ENCODE measurements at places on chromosomes 2 and 18. TPM values are rescaled to one million over a fixed set of nuclear protein-coding genes. Genes with fewer than 3 reads are reported as not detected.

The VWC2L gene
- total RNA-seq, result not detected

DNA sequence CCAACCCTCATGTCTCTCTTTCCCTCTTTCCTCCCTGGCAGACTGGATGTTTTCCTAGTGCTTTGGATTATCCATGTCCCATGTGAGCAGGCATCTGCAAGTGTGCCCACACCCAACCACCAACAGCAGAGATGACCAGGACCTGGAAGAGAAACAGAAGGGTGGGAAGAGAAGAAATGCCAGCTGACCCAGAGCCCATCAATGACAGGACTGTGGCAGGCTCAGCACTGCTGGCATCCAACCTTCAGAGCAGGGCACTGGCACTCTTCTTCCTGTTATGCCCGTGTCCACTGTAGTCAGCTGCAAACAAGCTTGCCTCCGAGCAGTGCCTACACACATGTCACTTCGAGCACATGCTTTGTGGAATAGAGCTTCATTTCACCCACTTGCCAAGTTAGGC, 121.1 kb downstream of the TANC1 start:
- DNase-seq, result no peak

The C2orf72 gene
- 0.33 TPM for total RNA-seq

The SLC5A7 gene
- not detected for total RNA-seq

The QPCT gene
- total RNA-seq, result 3.9 TPM

The RALBP1 gene
- total RNA-seq, result 72.3 TPM

The MZT2A gene
- 88.4 TPM for total RNA-seq

The BCL2 gene
- total RNA-seq, result 3.6 TPM

- no peak for DNase-seq
Measured at GRCh38 chr2:96113951-96114350, 2.4 kb downstream of the ADRA2B start.

The DLX1 gene
- not detected for total RNA-seq

GRCh38 chr2:160200921-160201320, 849 bp upstream of the ITGB6 start:
- DNase-seq, result no peak

The FAM237A gene
- total RNA-seq, result not detected

GRCh38 chr2:208711598-208711997, 305.0 kb downstream of the PTH2R start:
- DNase-seq, result no peak

GRCh38 chr2:187962538-187962937, 329.1 kb upstream of the GULP1 start:
- DNase-seq, result no peak

The ITPRID2 gene
- 117 TPM for total RNA-seq

DNA sequence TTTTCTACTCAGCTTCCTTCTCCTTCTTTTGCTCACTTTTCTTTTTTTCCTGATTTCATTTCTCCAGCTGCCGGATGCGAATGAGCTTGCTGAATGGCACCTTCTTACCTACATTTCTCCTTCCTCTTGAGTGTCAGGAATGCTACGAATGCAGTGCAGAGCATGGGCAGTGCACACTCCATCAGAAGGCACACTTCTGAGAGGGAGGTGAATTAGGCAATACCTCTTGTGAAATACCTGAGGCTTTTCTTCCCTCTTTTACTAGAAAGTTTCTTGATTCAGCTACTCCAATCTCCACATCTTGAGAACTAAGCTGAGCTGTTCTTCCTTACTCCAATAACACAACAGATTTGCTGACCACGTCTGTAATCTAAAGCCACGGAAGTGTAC, 51.1 kb downstream of the PLEKHM3 start:
- no peak for DNase-seq

- peak; percentile 91 for DNase-seq
Measured at GRCh38 chr18:9323750-9324445, 10.7 kb upstream of the TWSG1 start.

DNA sequence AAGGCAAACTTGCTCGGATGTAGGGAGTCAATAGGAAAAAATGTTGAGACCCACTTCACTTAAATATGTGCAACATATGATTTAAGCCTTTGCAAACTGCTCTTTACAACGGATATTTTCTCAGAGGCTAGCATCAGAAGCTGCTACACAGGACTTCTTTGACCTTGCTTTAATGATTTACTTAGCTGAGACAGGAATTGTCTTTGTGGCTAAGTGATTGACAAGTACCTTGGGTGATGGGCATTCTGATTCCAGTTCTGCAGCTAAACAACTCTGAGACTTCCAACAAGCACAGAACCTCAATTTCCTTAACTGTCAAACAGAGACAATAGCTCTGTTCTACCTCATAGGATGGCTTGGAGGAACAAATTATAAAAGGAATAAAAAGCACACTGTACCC, 150.2 kb downstream of the NCKAP5 start:
- DNase-seq, result peak; percentile 18

GRCh38 chr2:127586746-127587295, 51.3 kb downstream of the MYO7B start:
- no peak for DNase-seq

DNA sequence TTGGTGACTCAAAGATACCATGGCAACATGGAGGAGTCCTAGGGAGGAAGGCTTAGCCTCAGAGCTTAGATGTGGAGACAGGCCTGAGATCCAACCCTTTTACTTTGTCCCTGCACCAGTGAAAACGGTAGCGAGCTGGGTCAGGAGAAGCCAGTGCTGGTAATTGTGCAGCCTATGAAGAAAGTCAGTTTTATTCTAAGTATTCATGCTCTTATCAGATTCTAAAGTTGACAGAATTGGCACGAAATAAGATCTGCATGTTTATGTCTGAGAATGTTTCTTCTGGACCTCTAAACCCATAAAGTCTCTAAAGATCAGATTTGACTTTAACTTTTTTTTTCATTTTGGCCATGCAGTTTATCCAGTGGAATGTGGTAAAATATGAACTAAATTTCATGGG, 93.8 kb downstream of the SCG2 start:
- DNase-seq, result peak; percentile 73

GRCh38 chr2:2591542-2591940, 260.5 kb upstream of the MYT1L start:
- no peak for DNase-seq

GRCh38 chr2:104599787-104600510, 254.0 kb upstream of the POU3F3 start:
- no peak for DNase-seq

DNA sequence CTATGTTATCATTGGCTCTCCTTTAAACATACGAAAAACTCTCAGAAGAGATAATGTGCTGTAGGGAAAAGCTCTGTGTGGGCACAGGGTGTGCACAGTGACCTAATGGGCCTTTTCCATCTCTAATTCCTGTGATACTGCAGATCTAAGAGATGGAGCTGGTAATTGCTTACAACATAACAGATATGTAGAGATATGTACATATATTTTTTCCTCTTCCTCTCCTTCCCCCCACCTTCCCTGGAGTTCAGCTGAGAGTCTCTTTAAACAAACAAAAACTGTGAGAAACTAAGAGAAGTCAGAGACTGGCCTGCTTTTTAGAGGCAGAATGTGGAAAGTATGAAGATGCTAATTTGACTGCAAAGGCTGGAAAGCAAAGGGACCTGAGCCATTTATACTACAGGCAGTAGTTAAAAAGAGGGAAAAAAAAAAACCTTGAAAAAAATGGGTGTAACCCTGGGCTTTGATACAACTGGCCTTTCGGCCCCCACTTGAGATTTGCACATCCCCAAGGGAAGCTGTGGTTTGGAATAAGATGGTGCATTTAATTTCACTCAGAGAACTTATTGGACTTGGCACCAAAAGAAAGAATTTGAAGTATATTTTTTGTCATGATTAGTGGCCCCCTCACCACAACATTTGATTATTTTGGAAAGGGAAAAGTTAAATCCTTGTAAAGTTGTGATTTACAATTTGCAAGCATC, 502.2 kb upstream of the ZEB2 start:
- DNase-seq, result no peak

DNA sequence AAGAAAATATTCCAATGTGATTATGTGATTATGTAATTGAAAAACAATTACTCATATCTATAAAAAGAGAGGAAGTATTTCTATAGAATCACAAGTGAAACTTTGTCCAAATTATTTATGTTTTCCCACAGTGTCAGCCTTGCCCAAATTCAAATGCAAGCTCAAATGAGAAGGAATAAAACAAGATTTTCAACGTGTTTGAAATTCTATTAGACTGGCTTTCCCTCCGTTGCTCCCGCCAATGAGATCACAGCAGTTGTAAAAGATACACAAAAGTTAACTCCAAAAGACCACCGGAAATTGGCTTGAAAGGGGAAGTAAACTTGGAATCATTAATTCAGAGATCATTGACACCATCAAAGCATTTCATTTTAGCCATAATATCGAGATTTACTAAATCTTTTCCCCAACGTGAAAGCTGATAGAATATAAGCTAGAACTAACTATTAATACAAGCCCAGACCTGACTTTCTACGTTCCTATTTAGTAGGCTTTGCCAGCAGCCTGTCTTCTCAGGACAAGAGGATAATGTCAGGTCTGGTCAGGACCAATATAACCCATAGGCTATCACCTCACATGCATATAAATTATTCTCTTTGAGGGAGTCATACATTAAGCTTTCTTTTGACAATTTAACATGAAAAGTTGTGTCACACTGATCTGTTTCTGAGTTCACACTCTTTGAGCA, 222.6 kb upstream of the CHAC2 start:
- DNase-seq, result no peak

The TACR1 gene
- total RNA-seq, result not detected

- no peak for DNase-seq
Measured at GRCh38 chr2:62558743-62559142, 52.7 kb upstream of the TMEM17 start.

- no peak for DNase-seq
Measured at GRCh38 chr2:7857904-7858303, 824.0 kb upstream of the ID2 start.

- no peak for DNase-seq
Measured at GRCh38 chr2:178917555-178917954, 110.3 kb upstream of the TTN start.

DNA sequence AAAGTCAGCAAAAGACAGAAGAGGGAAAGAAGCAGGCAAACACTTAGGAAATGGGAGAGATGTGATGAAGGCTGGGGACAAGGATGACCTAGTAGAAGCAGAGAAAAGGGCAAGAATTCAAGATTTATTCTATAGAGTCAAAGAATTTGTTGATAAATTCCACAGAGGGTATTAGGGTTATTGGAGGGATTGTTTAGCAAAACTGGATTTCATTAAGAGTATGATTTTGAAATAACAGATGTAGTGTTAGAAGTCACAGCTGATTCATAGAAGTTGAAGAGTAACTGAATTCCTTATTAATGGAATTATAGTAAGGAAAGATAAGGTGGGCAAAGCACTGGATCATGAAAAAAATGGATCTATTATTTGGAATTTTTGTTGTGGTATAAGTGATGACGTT, 48.6 kb downstream of the CEP192 start:
- no peak for DNase-seq

- DNase-seq, result no peak
Measured at GRCh38 chr2:205882806-205883425, 200.6 kb downstream of the NRP2 start.
